ENCODE measurements at places on chromosomes 7 and 10. TPM values are rescaled to one million over a fixed set of nuclear protein-coding genes. Genes with fewer than 3 reads are reported as not detected.

Gene UTF1
- not detected for total RNA-seq

Gene KLF14
- not detected for total RNA-seq

Gene TUBB8
- total RNA-seq = not detected

Gene TAX1BP1
- 70.4 TPM for total RNA-seq

Gene PARD3
- 20.2 TPM for total RNA-seq

Gene ANKRD2
- 2.3 TPM for total RNA-seq

Gene CALD1
- 313 TPM for total RNA-seq

Gene CUZD1
- total RNA-seq = 1.1 TPM

Gene LRMDA
- 5.1 TPM for total RNA-seq

Gene HOXA4
- 8.1 TPM for total RNA-seq

Gene PRKCQ
- total RNA-seq = 0.55 TPM

Gene ABCB1
- 13.4 TPM for total RNA-seq

Gene SPDYE2B
- not detected for total RNA-seq

Gene IL2RA
- not detected for total RNA-seq

Gene MALRD1
- not detected for total RNA-seq

Gene CCSER2
- total RNA-seq = 50.8 TPM

Gene AP1S1
- 93.3 TPM for total RNA-seq

Gene CTBP2
- 128 TPM for total RNA-seq

Gene HOXA9
- 62.9 TPM for total RNA-seq

Gene ZNF398
- total RNA-seq = 10.6 TPM

Gene OPALIN
- not detected for total RNA-seq

Gene MYO3A
- total RNA-seq = not detected

Gene C10orf67
- not detected for total RNA-seq

Gene CHRM2
- total RNA-seq = not detected

Gene SLC26A5
- not detected for total RNA-seq

Gene WIPF3
- not detected for total RNA-seq

Gene CALHM1
- total RNA-seq = not detected

Gene ACSL5
- 0.76 TPM for total RNA-seq

Gene SPDYE1
- not detected for total RNA-seq

Gene LBX1
- not detected for total RNA-seq

Gene CACNB2
- total RNA-seq = not detected

Gene CRTAC1
- 0.72 TPM for total RNA-seq

Gene AGAP4
- total RNA-seq = 16.2 TPM

Gene CPA2
- not detected for total RNA-seq

Gene UBE2D4
- total RNA-seq = 11.3 TPM

Gene MEST
- total RNA-seq = 52.6 TPM

Gene TMEM176B
- not detected for total RNA-seq

Gene HECW1
- not detected for total RNA-seq

Gene ANKRD61
- 0.35 TPM for total RNA-seq

Gene CDHR3
- 3.9 TPM for total RNA-seq

Gene NRCAM
- 49.0 TPM for total RNA-seq

Gene CTAGE15
- not detected for total RNA-seq

Gene MRLN
- total RNA-seq = not detected

Gene MYPN
- not detected for total RNA-seq

Gene ITPRID1
- not detected for total RNA-seq

Gene HYAL4
- not detected for total RNA-seq
